ENCODE measurements at places on chromosomes 5 and 9.

- no peak for DNase-seq
Observed at GRCh38 chr5:195401-196160, 4.3 kb downstream of the LRRC14B start.

DNA sequence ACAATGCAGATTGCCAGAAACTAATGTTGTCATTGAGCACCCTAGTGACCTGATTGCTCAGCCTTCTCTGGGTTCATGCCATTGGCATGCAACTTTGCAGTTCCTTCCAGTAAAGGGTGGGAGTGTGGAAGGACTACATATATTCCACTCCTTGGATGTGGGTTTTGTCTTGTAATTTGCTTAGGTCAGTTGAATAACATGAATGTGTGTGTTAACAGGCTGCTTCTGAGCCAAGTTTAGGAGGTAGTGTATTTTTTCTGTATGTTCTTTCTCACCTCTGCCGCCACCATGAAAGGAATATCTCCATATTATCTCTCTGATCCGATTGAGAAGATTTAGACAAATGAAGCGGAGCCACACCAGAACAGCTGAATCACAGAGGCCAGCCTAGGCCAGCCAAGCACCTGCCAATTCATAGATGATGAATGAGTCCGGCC lies 1929.6 kb upstream of the CDH6 start:
- no peak for DNase-seq

GRCh38 chr5:9441610-9442009 lies 104.3 kb downstream of the SEMA5A start:
- DNase-seq, result no peak

- DNase-seq, result no peak
Observed at GRCh38 chr9:131446276-131446675, 52.4 kb downstream of the PRRC2B start.

GRCh38 chr5:93274291-93274690 lies 306.7 kb downstream of the NR2F1-AS1 start:
- no peak for DNase-seq

GRCh38 chr9:111158999-111159398 lies 120.7 kb upstream of the LPAR1 start:
- no peak for DNase-seq

DNA sequence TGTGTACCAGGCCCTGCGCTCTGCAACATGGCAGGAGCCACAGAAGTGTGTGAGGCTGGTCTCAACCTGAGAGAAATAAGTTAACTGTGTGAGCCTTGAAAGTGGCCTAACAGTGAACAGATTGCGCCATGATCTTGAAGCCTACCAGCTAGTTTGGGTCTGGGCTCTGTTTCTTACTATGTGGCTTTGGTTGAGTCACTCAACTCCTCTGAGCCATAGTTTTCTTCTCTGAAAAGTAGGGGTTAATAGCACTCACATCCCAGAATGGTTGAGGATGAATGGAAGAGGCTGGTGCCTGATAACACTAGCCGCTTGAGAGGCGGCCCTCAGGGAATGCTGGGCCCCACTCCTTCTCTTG lies 121.5 kb downstream of the RGS3 start:
- no peak for DNase-seq

DNA sequence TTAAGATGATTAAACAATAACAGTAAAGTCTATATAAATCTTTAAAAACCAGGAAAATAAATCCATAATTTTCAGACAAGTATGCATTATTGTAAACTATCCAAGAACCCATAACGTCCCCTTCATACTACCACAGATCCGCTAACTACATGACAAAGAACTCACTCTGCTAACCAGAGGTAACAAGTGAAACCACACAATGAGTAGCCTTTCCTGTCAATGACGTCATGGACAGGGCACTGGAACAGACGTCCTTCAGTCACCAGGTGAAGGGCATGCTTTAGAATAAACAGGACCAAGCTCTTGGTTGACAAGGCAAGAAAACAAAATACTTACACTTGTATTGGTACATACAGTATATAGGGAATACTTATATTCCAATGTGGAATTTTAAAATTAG lies 45.2 kb downstream of the RNF130 start:
- DNase-seq, result no peak

GRCh38 chr9:101479338-101480030 lies 43.9 kb upstream of the ALDOB start:
- DNase-seq, result no peak

- DNase-seq, result no peak
Observed at GRCh38 chr5:149355688-149356087, 2.2 kb upstream of the PCYOX1L start.

GRCh38 chr9:87513880-87514535 lies 16.3 kb downstream of the DAPK1 start:
- no peak for DNase-seq

DNA sequence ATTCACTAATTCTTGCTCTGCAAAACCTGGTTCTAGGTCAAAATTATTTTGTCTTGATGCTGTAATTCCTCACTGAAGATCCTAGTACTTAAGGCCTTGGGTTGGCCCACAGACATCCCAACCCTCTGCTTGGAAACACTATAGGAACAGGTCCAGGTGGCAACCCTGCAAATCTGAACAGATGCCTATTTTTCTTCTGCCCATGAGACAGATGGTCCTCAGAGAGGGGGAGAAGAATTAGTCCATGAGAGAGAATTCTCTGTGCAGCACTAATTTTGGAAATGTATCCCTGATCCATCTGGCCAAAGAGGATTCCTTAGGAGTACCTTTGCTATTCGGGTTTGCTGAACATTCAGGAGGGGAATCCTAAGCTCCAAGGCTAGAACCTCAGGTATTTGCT lies 156.3 kb downstream of the ELAVL2 start:
- DNase-seq, result no peak

GRCh38 chr9:127793093-127793708 lies 7.4 kb downstream of the CDK9 start:
- no peak for DNase-seq

DNA sequence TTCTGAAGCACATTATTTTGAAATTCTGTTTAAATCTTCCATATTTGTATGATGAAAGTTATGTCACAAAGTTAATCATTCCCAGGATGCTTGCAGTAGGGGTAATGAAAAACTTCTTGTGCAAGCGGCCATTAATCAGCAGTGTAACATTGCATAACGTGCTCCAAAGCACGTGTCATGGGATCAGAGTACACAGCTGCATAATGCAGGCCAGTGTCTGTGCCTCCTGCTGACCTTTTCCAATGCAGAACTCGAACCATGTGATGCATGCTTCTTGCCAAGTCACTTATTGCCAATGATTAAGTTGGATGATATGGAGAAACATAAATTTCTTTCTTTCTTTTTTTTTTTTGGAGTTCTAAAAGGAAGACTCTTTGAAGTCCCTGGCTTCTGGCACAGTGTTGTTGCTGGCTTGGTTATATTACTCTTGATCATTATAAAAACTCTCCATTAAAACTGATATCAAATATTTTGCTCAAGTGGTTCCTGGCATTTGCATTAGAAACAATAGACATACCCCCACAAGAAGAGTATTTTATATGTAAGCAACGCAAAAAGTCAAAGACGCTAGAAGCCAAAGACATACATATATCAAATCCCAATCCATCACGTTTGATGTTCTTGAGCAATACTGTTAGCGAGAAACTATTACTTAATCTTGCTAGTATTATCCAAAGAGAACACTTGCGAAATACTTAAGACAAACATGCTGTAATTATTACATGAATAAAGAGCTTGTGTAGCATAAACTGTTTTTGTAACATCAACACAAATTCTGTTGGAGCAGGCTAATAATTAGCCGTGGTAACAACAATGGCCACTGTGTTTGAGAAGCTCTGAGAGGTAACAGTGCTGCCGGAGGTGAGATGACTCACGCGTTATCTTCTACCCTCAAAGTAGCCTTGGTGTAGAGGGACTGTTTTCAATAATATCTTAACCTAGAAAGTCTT lies 164.2 kb downstream of the AUH start:
- no peak for DNase-seq

GRCh38 chr5:40906351-40906751 lies 2.9 kb upstream of the C7 start:
- DNase-seq, result no peak

DNA sequence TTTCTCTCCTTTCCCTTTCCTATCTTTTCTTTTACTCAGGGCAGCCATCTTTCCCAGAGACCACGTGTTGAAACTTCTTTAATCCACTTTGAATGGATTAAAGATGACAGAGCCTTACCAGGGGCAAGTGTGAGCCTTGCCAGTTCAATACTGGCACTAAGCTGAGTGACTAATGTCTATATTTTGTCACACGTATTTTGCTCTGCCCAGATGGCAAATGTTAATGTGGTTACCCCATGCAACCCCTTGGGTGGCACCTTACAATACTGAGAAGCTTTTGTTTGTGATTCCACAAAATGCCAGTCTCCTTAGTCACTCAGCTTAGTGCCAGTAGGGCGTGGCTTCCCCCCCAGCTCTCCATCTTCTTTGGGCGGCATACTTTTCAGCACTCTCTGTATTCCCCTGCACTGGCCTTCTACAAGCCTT lies 24.8 kb downstream of the ANXA1 start:
- no peak for DNase-seq

DNA sequence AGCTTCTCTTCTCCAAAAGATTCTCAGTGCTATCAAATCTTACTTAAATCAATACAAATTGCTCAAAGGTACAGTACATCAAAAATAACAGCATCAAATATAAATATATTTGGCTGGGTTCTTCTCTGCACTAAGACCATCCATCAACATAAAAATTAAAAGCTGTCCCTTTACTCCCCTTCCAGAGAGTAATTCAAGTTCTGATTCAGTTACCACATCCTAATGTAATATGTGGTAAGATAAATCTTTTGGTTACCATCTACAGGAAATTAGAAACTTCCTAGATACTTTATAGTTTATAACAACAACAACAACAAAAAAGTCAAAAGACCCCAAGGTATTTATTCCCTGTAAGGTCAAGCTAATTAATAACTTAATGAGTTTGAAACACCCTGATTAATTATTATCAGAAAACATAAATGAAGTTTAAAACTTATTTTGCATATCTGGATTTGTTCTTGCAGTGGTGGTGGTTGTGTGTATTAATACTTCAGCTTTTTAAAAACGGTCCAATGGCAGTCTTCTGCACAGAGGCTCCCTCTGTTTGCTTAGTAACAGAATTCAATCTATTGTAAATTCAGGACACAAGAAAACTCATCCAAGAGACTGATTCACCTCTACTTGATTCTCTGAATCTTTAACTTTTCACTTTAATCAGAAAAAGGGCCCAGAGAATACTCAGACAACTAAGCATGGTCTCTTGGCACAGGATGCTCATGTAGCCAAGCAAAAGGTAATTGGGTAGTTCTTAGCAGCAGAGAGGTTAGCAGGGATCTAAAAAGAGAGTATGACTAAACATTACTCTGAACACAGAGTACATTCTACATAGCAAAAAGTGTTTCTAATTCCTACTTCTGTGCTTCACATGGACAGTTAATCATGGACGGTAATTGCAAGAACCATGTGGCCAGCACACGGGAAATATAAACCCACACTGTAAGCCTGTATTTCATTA lies 20.1 kb downstream of the DIAPH1 start:
- no peak for DNase-seq

DNA sequence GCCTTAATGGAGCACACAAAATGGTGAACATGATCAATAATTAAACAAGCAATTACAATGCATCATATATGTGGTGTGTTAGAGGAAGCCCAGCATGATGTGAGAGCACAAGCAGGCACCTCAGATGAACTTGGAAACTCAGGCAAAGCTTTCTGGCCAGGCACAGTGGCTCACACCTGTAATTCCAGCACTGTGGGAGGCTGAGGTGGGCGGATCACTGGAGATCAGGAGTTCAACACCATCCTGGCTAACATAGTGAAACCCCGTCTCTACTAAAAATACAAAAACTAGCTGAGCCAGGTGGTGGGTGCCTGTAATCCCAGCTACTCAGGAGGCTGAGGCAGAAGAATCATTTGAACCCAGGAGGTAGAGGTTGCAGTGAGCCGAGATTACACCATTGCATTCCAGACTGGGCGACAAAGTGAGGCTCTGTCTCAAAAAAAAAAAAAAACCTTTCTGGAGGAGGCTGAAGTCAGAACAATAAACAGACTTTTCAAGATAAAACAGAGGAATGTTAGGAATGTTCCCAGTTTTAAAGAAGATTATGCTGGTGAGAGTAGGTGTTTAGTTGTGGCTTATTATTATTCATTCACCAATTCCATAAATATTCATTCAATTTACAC lies 159.4 kb downstream of the CEMIP2 start:
- DNase-seq, result no peak

DNA sequence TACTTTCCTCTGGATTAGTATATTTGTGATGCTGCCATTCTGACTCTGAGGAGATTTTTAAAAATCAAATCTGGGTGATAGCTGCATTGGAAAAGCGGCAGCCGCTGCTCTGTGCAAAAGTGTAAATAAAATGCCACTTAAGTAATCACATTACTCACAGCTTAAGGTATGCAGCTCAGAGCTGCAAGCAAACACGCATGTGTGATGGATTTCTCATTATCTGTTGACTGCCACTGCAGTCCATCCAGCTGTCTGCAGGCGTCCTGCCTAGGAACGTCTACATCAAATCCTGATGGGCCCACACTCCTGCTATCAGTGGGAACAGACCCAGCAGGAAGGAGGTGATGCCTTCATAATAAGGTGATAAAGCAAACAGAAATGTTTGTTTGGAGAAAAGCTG lies 216.9 kb downstream of the SPOCK1 start:
- no peak for DNase-seq

GRCh38 chr5:139475865-139476617 lies 5.2 kb downstream of the SMIM33 start:
- DNase-seq, result no peak

- no peak for DNase-seq
Observed at GRCh38 chr5:64497386-64497785, 8.4 kb upstream of the RGS7BP start.

DNA sequence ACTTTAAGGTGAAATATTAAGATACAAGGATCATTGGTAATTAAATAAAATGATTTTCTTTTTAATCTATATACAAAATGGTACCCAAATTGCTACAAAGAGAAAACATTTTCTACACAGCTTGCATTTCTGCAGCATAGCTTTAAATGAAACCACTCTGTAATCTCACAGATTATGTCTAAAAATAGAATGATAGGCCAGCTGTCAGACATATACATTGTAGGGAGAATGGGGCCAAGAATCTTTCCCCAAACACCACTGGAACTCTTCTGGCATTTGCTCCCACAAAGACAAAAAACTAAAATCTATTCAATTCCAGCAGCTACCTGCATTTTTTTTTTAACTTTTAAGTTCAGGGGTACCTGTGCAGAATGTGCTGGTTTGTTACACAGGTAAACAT lies 124.1 kb upstream of the NR5A1 start:
- no peak for DNase-seq
